ENCODE measurements at places on chromosomes 7 and 10.

GRCh38 chr7:55234408-55234807 is 130.7 kb upstream of the LANCL2 start:
- no peak for DNase-seq

DNA sequence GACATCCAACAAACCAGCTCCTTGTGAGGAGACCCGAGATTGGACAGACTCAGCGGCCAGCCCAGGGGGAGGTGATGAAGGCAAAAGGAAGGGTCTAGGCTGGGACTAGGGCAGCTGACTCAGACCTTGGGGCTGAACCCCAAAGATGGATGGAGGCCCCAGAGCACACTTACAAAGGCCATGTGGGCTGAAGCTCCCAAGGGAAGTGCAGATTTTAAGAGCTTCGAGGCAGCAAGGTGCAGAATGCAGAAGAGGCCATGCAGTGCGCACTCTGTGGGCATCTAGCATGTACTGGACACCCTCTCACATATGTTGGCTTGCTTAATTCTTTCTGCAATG is 11.8 kb downstream of the WDFY4 start:
- DNase-seq: no peak

- no peak for DNase-seq
Observed at GRCh38 chr10:3248526-3249306, 76.1 kb upstream of the PITRM1 start.

DNA sequence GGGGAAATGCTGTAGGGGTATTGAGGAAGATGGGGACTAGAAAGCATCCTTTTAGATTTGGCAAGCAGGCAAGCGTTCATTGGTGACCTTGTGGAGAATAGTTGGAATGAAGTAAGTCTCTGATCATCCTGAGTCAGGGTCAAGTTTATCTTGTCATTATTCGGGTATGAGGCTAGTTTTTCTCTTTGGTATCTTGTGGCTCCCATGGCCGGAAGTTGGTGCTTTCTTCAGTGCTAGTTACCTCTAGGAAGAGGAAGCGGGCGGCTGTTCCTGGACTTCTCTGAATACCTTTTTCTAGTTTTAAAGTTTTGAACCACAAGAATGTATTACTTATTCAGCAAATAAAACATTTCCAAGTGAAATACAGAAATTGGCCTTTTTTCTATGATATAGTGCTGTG is 9.2 kb downstream of the CREM start:
- no peak for DNase-seq

GRCh38 chr10:29011516-29011915 is 277.4 kb upstream of the LYZL1 start:
- DNase-seq: no peak

DNA sequence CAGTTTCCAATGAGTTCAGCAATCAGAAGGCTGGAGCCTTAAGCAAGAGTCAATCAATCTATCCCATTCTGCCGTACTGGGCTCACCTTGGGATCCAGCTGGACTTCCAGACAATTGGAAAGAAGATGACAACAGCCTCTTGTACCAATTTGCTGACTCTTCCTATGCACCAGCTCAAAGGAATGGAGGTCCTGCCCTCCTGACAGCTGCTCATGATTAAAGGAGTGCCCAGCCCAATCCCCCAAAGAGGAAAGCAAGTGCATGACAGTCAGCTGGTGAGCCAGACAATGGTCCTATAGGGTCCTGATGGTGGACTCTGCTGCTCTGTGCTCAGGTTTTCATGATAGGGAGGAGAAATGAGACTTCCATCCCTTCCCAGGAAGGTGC is 25.1 kb downstream of the VSTM4 start:
- DNase-seq: no peak

DNA sequence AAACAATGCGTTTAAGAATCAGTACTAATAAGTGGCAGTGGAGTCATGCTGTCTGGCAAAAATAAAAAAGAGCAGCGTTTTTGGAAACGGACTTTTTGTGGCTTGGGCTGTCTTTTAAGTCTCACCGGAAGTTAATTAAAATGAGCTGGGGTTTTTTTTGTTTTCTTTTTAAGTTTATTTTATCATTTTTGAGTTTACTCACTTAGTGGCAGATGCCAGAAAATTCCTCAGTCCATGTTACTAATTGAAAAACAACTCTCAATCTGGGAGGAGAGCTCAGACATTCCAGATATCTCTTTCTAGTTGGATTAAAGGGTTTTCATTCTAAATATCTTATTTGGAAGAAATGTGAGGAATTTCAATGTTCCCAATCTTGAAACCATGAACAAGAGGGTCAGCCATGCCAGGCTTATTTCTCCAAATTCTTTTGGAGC is 133.8 kb upstream of the AGR3 start:
- DNase-seq: no peak

DNA sequence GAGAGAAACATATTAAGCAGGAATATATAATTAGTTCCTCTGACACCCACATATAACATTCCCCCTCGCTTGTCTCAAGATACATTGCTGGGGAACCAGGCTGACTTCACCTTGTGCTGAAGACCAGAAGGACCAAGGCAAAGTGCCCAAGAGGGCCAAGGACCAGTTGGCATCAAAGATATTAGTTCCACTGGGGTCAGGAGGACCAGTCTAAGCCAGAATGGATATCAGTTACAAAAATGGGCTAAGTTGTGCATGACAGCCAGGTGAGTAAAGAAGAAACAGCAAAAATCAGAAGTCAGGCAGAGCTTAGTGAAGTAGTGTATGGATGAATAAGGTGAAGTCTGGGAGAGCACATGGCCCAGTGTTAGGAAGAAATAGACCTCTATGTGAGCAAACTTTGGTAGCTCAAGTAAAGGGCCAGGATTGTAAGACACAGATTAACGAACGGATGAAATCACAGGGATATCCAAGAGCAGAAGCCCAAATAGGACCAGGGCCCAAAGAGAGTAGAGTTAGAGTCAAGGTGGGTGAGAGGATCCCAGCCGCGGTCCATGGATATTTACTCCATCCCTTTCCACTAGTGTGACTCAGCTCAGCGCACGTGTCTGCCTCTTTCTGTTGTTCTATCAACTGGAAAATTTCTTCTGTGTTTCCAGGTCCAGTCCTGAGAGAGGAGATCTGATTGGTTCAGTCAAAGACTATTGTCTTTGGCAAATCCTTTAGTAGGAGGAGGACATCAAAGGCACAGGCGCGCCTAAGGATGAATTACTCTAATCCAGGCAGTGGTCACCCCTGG is 5.0 kb downstream of the CALD1 start:
- no peak for DNase-seq

DNA sequence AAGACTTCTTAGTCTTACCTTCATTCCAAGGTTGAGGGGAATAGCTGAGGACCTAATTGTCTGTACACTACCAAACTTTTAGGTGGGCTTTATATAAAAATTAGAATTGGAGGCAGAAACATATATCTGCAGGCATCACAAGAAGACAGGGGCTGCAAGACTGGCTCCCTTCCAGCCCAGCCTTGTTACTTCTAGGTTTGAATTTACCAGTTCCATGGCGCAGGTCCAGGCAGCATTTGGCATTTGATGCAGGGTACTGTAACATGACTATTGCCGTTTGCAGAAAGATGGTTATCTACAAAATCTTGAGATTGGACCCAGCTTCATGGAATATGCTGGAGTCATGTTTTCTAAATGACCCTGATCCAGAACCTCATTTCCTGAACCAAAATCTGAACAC is 105.4 kb upstream of the RHOBTB1 start:
- no peak for DNase-seq

GRCh38 chr7:27966219-27966780 is 214.3 kb downstream of the JAZF1 start:
- DNase-seq: no peak

DNA sequence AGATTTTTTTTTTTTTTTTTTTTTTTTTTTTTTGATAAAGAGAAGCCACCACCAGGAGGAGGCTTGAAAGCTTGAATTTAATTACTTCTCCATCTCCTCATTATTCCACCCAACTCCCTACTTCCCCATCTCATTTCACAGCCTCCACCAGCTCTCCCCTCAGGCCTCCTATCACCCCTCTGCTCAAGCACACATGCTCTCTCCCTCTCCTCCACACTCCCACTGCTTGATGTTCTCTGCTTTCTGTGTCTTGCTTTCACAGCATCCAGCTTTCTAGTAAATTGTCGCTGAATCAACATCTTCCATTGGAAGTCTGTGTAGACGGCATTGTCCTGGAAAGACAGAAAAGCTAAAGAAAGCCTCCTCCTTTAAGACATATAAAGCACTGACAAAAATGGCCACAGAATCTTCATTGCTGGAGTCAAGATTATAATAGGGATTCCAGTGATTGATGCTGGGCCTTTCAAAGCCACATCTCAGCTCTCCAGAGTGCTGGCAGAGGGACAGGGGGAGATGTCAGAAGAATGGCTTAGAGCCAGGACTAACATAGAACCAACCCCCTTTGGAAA is 58.3 kb downstream of the DOCK4 start:
- no peak for DNase-seq

GRCh38 chr7:69177461-69177861 is 420.8 kb upstream of the AUTS2 start:
- DNase-seq: no peak

DNA sequence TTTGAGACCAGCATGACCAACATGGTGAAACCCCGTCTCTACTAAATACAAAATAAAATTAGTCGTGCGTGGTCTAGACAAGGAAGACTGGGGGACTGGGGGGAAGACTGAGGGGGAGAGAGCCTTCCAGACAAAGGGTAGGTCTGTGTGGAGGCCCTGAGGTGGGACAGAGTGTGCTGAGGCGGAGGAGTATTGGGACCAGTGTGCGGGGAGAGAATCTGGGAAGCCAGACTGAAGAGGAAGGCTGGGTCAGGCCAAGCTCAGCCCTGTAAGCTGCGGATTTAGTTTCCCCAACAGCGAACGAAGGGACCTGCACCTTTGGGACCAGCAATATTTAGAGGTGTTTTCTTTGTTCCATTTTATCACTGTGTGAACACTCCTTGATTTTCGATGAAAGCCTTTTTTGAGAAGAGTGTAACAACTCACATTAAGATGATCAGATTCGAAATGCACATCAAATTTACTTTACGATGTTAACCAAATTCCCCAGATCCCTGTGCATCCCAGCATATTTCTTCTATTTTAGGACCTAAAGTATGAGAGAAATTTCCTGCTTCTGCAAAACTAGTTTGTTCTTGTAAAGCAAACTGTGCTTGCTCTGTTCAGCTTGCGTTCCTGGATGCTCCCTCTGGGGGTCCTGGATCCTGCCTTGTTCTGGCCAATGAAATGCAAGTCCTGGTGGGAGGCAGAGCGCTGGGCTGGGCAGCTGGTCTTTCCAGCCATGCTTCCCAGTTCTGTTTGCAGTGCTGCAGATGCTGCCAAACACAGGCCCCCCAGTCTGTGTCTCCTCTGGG is 39.4 kb downstream of the PLAU start:
- DNase-seq: no peak

DNA sequence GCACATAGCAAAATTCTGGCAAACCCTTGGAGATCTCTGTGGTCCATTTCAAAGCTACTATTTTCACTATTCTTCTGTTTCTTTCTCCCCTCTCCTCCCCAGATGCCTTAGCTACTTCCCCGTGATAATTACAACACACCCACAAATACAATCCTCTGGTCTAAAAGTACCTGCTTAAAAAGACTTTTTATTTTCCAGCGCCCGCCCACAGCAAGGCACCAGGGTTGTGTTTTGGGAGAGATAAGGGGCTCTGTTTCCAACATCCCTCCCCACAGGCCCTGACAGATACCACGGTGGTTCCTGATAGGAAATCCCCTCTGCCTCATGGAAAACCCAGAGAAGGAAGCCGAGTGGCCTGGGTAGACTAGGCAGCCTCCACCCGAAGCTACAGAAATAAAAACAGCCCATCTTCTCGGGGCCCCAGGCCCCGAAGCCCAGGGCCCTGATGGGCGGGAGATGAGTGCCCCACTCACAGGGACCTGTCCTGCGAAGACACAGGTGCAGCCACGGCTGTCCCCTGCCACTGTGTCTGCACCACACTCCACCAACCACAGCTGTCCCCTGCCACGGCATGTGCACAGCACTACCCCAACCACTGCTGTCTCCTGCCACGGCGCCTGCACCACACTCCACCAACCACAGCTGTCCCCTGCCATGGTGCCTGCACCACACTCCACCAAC is 19.7 kb downstream of the CALML5 start:
- no peak for DNase-seq

DNA sequence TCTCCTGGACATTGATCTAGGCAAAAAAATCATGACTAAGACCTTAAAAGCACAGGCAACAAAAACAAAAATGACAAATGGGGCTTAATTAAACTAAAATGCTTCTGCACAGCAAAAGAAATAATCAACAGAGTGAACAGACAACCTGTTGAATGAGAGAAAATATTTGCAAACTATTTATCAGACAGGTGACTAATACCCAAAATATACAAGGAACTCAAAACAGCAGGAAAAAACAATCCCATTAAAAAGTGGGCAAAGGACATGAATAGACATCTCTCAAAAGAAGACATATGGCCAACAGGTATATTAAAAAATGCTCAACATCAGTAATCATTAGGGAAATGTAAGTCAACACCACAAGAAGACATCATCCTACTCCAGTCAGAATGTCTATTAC is 166.8 kb downstream of the MTERF1 start:
- DNase-seq: no peak

DNA sequence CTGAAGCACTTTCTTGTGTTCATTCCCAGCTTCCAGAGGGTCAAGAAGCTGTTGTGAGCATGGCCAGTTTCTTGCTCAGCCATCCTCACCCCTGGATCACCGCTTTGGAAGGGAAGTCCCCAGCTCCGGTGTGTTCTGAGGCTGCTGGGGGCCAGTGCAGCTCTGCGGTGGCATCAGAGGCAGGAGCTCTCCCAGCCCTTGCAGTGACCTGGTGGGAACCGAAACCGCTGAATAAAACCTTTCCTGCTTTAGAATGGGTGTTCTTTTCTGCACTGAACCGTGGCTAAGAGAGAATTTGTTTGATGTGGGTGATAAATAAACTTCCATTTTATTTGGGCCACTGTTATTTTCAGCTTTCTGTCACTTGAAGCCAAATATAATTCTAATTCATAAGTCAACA is 450.9 kb upstream of the VSTM2A start:
- no peak for DNase-seq

GRCh38 chr10:112446055-112446854 is 459 bp downstream of the ZDHHC6 start:
- no peak for DNase-seq

DNA sequence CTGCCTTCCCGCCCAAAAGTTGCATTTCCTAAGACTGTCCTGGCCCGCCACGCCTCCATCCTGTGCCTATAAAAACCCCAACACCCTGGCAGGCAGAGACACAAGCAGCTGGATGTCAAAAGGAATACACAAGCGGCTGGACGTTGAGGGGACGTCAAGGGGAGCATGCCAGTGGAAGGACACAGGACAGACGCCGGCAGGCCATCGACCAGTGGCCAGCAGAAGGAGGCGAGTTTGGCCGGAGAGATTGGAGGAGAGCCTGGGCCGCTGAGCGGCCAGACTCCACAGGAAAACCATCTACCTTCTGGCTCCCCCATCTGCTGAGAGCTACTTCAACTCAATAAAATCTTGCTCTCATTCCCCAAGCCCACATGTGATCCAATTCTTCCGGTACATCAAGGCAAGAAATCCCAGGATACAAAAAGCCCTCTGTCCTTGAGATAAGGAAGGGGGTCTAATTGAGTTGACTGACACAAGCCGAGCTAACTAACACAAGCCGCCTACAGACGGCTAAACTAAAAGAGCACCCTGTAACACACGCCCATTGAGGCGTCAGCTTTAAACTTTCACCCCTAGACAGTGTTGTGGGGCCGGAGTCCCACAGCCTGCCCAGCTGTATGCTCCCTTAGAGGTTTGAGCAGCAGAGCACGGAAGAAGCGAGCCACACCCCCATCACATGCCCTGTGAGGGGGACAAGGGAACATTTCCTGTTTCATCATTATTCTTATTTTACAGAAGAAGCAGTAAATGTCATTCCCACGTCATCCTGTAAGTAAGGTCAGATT is 150.3 kb upstream of the PHYHIPL start:
- DNase-seq: no peak

Measured in Jurkat, Clone E6-1 (cell line).